Vagina (tissue), 2 donors: ENCODE measurements at places on chromosomes 2 and 18.

- no peak for DNase-seq
Observed at GRCh38 chr2:134900151-134900550, 18.5 kb upstream of the CCNT2 start.

DNA sequence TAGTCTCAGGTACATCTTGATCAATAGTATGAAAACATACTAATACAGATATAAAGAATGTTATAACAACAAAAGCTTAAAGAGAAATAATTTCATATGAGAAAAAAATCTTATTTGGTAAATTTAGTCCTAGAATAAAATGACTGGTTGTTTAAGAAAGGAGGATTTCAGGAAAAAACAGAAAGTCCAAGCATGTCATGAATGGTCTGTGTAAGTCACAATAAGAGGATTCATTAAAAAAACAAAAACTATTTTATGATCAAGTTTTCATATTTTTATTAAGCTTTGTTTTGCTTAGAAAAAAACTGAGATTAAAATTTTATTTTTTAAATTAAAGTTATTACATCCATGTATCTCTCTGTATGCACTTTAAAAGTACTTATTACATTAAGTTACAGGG, 353.9 kb upstream of the SPHKAP start:
- no peak for DNase-seq

GRCh38 chr2:108315444-108315934, 26.8 kb downstream of the SULT1C2 start:
- DNase-seq, result no peak

DNA sequence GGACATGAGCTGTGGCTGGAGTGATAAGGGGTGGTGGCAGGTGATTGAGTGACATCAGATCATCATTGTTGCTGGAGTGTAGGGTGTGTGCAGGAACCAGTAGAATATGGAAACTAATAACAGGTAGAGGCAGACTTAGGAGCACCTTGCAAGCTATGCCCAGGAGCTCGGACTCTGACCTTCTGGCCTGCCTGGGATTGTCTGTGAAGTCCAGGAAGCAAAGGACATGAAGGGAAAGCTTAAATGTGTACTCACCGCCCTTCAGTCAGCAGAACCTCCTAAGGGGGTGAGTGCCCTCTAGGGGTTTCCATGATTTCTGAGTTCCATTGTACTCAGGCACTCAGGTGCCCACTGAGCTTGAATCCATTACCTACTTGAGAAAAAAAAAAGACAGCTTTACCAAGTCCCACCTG, 104.2 kb downstream of the CRIM1 start:
- DNase-seq, result no peak
